NCI-H1092 (cell line): ENCODE measurements at places on chromosomes 1 and 21.

- DNase-seq: no peak
Measured at GRCh38 chr1:173527151-173527826, 50.2 kb downstream of the PRDX6 start.

DNA sequence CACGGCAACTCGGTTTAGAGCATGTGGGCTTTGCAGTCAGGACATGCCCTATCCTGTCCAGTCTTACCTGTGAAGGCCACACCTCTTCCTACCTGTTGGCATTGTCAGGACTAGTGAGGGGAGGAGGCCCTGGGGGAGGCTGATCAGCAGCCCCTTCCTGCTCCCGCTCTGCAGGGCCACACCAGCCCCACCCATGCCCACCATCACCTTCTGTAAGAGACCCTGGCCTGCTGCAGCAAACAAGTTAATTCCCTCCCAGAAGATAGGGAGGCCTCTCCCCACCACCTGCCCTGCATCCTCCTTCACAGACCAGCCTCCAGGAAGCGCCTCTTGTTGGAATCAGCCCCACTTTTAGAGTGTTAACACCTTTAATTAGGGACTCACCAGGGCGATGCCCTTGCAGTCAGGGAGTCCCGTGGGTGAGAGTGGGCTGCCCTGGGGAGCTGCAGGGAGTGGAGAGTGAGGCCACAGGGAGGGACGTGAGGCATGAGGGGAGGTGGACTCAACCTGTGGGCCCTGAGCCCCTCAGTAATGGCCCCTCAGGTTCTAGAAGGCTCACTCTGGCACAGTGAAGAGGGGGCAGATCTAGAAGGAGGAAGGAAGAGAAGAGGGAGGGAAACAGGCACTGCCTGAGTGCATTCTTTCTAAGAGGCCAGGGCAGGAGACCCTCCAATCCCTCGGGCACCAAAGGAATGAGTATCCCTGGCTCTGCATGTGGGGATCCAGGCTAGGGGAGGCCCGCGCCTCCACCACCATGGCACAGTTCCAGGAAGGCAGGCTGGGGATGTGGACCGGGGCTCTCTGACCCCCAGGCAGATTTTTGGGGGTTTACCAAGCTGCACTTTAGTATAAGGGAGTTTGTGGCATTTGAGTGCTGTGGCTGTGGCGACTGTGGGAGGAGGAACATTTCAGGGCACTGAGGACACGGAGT lies 8.2 kb downstream of the UMODL1 start:
- DNase-seq: no peak

GRCh38 chr1:60895252-60895651 lies 187.1 kb upstream of the NFIA start:
- DNase-seq: no peak

GRCh38 chr1:63703701-63704107 lies 70.1 kb upstream of the ROR1 start:
- DNase-seq: peak; percentile 27

DNA sequence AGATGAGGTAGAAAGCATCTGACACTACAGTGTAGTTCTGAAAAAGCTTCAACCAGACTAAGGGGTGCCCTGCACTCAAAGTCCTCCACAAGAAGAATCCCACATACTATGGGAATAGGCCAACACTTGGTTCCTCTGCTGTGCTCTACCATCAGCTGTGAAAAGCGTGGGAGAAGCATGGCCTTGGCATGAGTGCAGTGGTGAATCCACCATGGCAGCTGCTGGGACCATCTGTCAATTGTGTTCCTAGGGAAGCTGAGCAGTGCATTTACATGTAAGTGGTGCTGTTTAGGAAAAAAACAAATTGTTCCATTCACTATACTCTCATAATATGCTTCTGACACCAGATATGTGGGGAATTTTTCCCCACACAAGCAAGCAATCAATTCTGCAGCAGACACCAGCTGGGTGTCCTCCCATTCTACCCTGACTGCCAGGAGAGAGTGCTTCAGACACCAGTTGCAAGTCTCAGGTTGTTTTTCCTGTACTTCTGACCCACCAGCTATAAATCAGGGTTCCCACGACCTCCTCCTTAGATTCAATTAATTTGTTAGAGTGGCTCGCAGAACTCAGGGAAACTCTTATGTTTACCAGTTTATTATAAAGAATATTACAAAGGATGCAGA lies 230.8 kb upstream of the CHRM3 start:
- no peak for DNase-seq

- DNase-seq: no peak
Measured at GRCh38 chr1:150574260-150575071, 4.9 kb downstream of the MCL1 start.

DNA sequence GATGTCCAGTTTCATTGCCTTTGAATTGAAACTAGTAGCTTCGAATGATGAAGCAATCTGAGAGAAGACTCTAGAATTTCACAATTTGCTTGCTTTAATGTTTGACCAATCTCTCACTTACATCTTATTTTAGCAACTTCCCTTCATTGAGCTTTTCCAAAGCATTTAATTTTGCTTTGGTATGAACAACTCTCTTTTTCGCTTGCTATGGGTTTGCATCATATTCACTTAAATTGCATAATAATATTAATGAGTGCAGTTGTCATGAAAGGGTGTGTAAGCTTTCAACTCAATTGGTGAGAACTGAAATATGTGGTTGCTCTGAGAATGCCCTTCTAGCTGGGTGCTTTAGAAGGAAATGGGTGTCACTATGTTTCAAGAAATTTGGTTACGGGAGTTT lies 309.2 kb downstream of the HLX start:
- no peak for DNase-seq

DNA sequence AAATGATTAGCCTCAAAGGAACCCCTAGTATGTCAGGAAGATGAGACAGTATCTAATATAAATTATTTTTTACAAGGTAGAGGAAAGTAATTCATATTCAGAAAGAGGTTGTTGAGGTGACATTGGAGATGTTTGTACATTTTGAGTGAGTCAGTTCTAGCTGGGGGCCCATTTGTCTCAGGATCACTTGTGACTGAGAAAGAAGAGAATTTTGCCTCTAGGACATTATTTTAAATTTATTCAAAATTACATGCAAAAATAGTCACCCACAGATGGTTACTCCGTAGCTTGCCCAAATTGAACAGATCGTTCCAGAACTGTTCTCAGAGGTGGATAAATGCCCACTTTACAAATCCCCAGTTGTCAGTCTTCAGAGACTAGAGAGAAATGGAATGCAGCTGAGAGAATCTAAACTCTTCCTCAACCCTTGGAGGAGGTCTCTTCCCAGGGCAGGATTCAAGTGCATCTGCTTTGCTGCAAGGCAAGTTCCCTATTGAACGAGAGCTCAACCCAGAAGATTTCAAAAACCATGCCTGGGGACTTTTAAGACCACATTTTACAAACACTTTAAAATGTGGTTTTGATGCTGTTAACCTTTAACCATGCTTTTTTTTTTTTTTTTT lies 987.8 kb upstream of the ADAMTS5 start:
- DNase-seq: no peak

GRCh38 chr1:55650444-55650843 lies 435.3 kb upstream of the USP24 start:
- no peak for DNase-seq

- DNase-seq: no peak
Measured at GRCh38 chr1:68113966-68114365, 63.5 kb upstream of the DIRAS3 start.
